ENCODE measurements at places on chromosomes 5 and 9. TPM values are rescaled to one million over a fixed set of nuclear protein-coding genes. Genes with fewer than 3 reads are reported as not detected.
A peak's percentile ranks its signal among the peaks of the same experiment; 100 is the strongest.

Gene TIMD4
- not detected for total RNA-seq

Gene FBP1
- 0.44 TPM for total RNA-seq

Gene GALNT12
- total RNA-seq = under 0.01 TPM

Gene NRARP
- total RNA-seq = 18.7 TPM

Gene PCDHB13
- total RNA-seq = 2.6 TPM

Gene LRRC70
- 38.6 TPM for total RNA-seq

Gene NR2F1-AS1
- total RNA-seq = 16.1 TPM

Gene LHX6
- total RNA-seq = 0.40 TPM

Gene FBXO4
- 7.2 TPM for total RNA-seq

Gene KLHL3
- total RNA-seq = 20.7 TPM

Gene MAN1B1
- total RNA-seq = 43.4 TPM

DNA sequence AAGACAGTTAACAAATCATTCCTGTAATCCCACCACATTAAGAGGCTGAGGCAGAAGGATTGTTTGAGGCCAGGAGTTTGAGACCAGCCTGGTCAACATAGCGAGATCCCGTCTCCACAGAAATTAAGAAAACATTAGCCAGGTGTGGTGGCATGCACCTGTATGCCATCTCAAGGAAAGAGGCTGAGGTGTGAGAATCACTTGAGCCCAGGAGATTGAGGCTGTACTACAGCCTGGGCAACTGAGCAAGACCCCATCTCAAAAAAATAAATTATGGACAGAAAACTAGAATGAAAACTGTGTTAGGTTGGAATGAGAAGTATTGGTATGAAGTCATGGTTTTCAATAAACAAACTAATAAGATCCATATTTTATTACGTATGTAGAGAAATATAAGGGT lies 23.0 kb upstream of the AK3 start:
- no peak for DNase-seq

- no peak for DNase-seq
Observed at GRCh38 chr9:81574405-81574804, 114.9 kb downstream of the TLE1 start.

GRCh38 chr5:158824241-158824882 lies 275.4 kb downstream of the EBF1 start:
- no peak for DNase-seq

DNA sequence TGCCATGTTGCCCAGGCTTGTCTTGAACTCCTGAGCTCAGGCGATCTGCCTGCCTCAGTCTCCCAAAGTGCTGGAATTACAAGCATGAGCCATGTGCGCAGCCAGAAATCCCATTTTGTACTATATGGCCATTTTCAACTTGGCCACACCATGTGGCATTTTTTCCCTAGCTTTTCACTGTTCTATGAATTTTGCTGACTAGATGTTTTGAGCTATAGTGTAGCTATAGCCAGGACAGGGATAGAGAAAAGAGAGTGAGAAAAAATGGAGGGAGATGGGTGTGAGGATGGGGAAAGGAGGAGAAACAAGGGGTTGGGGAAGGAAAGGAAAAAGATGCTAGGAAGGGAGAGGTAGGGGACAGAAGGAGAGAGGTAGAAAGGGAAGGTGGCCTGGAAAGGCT lies 46.4 kb downstream of the DMXL1 start:
- no peak for DNase-seq

DNA sequence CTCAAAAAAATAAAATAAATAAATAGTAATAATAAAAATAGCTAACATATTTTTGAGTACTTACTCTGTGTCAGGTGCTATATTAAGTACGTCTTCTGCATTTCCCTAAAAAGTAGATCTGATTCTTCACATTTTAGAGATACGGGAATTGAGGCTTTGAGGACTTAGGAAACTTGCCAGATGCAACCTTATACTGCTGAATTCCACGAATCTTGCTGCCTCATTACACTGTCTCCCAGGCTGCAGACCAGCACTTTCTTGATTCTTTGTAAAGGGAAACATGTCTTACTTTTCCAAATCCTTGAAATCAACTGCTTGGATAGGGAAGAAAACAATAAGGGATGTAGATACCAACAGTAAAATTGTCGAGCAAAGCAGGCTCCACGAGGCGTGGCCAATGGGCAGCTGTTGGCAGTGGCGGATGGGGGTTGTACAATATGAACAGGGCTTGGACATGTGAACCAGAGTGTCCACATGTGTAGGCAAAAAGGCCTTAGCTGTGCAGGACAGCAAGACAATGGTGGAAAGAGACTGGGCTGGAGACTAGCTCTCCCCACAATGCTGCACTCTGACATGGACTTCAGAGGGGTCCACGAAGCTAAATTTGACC lies 124.3 kb upstream of the RAI14 start:
- DNase-seq = no peak

GRCh38 chr5:142080248-142080647 lies 28.3 kb upstream of the NDFIP1 start:
- no peak for DNase-seq

DNA sequence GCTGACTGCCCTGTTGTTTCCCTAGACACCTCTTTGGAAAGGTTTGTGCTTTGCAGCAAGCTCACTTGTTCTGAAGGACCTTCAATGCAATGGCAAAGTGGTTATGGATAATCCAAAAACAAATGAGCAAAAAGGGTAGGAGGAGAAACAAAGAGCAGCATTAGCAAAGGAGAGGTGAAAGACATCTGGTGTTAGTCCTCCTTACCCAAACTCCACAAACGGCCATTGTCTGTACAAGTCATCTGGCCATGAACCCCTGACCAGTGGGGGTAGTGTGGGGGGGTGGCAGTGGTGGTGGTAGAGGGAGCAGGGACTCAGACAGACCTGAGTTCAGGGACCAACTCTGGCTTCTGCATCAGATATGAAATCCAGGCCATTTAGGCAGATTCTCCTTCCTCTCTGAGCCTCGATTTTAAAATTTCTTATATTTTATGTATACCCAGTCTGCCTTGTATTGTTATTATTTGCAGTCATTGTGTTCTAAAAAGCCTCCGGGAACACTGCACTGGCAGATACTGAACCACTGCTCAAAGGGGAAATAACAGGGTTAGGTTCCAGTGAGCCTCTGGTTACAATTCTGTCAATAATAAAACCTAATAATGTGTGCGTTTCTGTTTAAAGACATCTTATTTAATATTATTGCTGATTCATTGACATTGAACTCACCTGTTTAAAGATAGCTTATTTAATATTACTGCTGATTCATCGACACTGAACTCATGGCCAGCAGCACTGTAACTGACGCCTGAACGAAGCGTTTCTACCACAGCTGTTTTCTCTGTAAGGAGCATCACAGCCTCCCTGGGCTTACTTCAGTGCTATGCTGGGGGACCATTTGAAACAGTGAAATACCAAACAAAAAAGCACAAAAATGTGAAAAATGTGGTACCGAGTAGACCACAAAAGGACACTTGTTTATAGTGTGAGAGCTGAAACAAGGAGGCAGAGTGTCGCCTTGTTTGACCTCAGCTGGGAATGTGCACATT lies 156.0 kb downstream of the SEC61B start:
- DNase-seq = no peak

DNA sequence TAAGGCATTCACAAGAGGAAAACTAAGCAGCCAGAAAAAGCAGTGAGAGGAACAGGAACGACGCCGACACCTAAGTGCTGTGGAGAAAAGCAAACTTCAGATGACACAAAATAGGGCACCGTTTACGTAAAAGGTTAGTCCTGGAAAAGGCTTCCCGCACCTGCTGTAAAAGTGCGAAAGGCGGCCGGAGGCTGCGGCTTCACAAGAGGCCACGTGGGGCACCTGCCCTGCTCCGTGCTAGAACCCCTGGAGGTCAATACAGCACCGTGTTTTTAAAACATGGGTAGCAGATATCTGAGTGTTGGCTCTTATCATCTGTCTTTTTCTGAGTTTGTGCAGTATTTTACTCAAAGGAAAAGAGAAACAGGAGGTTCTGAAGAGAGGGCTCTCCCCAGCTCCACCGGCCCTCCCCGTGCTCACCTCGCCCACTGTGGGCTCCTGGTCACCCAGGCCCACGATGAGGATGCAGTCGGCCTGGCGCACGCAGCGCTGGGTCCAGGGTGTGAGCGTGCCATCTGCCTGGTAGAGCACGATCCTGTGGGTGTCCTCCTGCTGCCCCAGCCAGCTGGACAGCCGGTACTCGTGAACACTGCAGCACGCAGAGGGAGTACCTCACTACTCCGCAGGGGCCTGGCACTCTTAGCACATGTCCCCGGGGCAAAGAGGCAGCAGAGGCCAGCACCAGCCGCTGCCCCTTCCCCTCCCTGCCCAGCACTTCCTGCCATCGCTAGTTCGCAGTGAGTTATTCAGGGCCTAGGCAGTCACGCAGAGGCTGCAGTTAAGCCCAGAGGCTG lies 21.0 kb upstream of the NSMF start:
- DNase-seq = no peak

GRCh38 chr5:136890431-136891148 lies 525.2 kb upstream of the TRPC7 start:
- no peak for DNase-seq

- DNase-seq = peak; percentile 92
Observed at GRCh38 chr9:94867842-94868312, 141.4 kb downstream of the AOPEP start.

- peak; percentile 85 for DNase-seq
Observed at GRCh38 chr5:140267559-140268018, 35.3 kb downstream of the PFDN1 start.

DNA sequence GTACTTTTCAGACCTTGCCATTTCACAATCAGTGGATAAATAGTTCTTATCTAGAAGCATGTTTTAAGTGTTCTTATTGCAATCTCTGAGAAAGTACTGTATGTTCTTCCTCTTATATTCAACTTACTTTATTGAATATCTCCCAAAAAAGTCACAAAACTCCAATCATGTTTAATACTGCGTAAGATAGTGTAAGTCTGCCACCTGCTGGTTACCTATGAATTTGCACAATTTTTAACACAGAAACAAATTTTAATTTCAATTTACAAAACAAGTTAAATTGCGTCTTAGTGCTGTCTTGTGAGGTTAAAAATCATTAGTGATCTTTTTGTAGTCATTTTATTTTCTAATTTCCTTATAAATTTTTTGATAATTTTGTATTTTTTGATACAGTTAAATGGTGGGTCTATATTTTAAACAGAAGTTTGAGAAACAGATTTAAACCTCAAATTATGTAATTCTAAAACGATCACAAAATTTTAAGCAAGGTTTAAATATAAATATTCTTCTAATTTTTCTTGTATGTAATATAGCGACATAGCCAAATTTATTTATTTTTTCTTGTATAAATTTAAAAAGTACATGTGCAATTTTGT lies 115.8 kb downstream of the EMB start:
- DNase-seq = peak; percentile 35

DNA sequence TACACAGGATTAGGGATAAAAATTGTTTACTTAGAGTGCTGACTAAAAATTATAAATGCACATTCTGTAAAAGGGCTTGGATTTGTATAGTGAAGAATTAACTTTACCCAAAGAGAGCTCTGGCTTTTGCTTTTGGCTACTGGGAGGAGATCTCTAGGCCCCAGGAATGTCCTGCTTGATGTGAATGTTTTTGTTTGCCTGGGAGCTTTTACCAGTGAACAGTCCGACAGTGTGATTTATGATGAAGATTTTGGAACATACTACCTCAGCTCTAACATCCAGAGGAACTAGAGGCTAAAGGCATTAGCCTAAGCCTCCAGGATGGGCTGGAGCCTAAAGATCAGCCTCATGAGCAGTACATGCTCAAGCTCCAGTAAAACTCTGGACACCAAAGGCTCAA lies 103.7 kb upstream of the RFX3 start:
- DNase-seq = no peak

GRCh38 chr5:178324481-178325310 lies 92.1 kb upstream of the PHYKPL start:
- DNase-seq = no peak

DNA sequence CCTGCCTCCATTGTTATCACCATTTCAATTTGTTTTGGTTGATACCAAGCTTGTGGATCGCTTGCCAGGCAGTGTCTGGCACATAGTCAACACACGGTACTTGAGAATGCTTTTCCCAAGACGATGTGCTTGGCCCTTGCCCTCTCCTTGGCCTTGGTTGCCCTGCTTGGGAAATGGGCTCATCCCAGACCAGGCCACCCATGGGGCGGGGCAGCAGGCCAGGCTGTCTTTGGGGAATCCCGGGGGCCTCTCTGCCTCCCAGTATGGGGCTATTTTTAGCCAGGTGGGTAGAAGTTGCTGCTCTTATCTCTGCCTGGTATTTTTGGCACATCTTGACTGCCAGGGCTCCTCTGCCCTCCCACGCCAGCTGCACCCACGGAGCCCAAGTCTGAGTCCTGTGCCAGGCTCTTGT lies 49.9 kb downstream of the LMX1B start:
- no peak for DNase-seq

- no peak for DNase-seq
Observed at GRCh38 chr9:134064711-134065110, 3.1 kb downstream of the BRD3 start.

DNA sequence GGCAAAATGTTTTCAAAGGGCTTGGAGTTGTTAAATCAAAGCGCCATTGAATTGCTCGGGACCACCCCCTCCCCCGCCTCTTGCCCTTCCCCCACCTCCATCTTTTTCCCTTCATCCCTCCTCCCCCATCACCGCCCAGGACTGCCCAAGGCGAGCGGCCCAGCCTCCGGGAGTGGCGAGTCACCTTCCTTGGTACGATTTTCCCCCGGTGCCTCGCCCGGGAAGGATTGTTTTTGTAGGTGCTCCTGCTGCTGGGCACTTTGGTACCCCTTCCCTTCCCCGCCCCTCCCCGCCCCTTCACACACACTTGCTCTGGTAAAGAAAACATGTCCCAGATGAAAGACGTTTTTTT lies 61.2 kb downstream of the TMEM174 start:
- DNase-seq = no peak

GRCh38 chr5:137566118-137566541 lies 67.0 kb upstream of the SPOCK1 start:
- DNase-seq = no peak

DNA sequence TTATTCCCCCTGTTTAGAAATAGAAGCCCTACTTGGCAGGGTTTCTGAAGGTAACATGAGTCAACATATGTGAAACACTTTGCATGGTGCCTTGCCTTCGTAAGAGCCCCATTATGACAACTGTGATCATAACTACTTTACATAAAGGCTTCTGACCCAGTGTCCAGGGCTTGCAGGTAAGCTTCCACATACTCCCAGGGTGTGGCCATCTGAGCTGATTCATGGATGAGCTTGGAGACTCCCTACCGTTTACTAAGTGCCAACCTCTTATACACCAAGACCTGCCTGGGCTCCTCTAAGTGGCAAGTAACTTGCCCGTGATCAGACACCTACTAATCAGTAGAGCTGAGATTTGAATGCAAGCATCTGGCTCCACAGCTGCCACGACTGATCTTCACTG lies 62.8 kb upstream of the C5orf58 start:
- no peak for DNase-seq

GRCh38 chr5:123598028-123598689 lies 86.2 kb downstream of the CSNK1G3 start:
- DNase-seq = no peak

DNA sequence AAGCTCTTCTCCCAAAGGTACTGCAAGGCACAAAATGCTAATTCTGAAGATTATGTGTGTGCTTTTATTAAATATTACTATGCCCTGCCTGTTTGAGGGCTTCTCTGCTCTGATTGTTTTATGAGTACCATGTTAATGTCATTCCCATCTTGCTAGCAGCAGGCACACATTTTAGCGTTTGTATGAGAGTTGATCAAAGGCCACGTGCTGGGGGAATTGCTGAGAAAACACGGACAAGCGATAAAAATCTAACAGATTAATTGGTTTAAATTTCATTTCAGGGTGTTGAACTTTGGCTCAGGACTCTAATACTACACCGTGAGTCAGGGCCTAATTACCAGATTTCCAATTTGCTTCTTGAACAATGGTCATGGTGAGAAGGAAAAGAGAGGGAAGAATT lies 298.4 kb downstream of the EBF1 start:
- DNase-seq = no peak

Data from lung microvascular endothelial cell (primary cell).